Spinal cord (tissue), 10 donors: ENCODE measurements at places on chromosomes 4 and X.

DNA sequence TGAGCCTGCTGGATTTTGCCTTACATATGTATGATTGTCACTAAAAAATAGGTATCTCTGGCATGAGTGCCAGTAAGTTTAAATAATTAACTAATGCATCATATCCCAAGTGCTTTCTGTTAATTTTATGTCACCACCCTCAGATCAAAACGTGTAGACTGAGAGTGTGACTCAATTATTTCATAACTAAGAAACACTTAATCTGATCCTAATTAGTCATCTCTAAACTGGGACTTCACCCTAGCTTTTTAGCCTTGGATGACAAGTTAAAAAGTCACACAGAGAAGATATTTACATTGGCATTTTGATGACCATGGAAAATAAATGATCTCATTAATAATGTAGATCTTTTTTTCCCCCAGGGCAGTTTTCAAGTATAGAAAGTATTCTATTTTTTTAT is 23.1 kb upstream of the SLC6A14 start:
- no peak for DNase-seq

DNA sequence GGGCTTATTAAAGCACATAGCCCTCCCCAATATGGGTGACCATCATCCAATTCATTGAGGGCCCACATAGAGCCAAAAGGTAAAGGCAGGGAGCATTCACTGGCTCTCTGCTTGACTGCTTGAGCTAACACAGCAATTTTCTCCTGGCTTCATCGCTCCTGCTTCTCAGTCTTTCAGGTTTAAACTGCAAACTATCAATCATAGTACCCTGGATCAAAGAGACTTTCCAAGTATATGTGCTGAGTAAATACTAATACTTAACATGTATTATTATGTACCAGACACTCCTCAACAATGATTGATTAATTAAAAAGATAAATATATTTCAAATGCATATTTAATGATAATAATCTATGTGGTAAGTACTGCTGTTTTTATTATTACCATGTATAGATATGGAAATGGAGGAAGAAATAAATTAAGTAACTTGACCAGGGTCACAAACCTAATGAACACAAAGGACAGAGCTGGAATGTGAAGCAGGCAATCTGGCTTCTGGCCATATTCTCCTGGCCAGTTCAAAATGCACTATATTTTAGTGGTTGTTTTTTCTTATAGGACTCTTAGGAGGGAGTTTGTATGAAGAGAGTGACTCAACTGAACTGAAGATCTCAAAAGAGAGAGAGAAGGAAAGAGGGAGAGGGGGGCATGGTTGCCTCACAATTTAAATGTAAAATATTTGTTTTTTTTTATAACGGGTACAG is 1197.3 kb downstream of the TECRL start:
- no peak for DNase-seq

DNA sequence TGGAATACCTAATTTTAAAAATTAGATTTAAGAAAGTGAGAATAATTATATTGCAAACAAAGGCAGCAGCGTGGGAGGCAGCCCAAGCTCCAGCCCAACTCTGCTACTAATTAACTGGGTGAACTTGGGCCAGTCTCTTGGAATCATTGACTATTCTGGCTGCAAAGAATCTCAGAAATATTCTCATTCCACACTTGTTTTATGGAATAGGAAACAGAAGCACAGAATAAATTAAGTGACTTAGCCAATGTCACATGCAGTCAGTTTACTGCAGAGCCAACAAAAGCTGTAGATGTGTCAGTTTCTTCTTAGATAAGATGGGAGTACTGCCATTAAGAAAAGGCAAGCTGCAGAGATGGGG is 132.6 kb upstream of the FAM9B start:
- DNase-seq: no peak

- no peak for DNase-seq
Measured at GRCh38 chrX:9440116-9440844, 24.6 kb upstream of the TBL1X start.

GRCh38 chr4:142351958-142352357 is 494.1 kb downstream of the INPP4B start:
- DNase-seq: no peak

GRCh38 chr4:94701631-94702300 is 56.0 kb upstream of the BMPR1B start:
- peak; percentile 54 for DNase-seq

- no peak for DNase-seq
Measured at GRCh38 chr4:157984285-157984911, 188.4 kb downstream of the GASK1B start.

- no peak for DNase-seq
Measured at GRCh38 chr4:147332091-147332490, 148.8 kb upstream of the EDNRA start.

DNA sequence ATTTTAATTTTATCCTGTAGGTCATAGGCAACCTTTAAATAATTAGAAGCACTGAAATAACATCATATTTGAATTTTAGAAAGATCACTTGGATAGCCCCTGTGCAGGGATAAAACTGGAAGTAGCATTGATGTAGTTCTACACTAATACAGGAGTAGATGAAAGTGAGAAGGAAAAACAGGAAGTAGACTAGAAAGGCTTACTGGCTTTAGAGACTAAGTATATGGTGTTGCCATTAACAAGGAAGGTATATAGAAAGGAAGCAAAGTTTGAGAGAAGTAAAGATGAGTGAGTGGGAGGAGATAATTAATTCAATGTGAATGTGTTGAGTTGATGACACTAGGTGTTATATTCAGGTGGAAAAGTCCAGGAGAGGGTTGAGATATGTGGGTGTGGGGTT is 73.1 kb upstream of the EPGN start:
- no peak for DNase-seq

- DNase-seq: no peak
Measured at GRCh38 chr4:66930206-66930605, 615.1 kb downstream of the CENPC start.

- no peak for DNase-seq
Measured at GRCh38 chrX:7330971-7331746, 183.2 kb upstream of the PUDP start.

- DNase-seq: no peak
Measured at GRCh38 chr4:13821522-13821921, 194.0 kb upstream of the BOD1L1 start.

- no peak for DNase-seq
Measured at GRCh38 chrX:115054876-115055275, 37.5 kb upstream of the IL13RA2 start.

- no peak for DNase-seq
Measured at GRCh38 chr4:124904723-124905388, 192.3 kb upstream of the ANKRD50 start.

GRCh38 chr4:96603641-96604040 is 763.7 kb downstream of the PDHA2 start:
- no peak for DNase-seq

DNA sequence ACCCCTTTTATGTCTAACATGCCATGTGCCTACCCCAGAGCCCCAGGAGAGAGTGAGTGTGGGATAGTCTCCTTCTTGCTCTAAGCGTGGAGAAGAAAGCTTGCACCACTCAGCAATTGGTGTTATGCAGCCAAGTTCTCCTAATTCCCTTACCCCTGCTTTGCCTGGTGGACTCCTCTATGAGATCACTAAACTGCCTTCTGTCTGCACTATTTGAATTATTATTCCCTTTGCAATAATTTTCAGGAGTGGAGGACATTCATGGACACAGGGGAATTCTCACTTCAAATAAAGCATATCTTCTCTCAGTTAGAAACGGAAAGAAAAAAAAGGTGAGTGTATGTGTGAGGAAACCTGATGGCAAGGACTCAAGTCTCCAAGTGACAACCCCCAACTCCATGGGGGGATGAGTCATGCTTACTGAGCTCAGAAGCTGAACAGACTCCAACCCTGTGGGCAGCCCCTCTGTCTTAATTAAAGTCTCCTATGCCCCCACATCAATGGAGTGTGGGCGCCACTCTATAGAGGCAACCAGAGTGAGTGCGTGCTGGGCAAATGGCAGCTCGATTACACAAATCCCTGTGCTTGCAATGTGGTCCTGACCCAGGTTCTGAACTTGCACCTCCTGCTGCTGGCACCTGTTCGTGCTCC is 381.9 kb downstream of the RAB28 start:
- DNase-seq: no peak

DNA sequence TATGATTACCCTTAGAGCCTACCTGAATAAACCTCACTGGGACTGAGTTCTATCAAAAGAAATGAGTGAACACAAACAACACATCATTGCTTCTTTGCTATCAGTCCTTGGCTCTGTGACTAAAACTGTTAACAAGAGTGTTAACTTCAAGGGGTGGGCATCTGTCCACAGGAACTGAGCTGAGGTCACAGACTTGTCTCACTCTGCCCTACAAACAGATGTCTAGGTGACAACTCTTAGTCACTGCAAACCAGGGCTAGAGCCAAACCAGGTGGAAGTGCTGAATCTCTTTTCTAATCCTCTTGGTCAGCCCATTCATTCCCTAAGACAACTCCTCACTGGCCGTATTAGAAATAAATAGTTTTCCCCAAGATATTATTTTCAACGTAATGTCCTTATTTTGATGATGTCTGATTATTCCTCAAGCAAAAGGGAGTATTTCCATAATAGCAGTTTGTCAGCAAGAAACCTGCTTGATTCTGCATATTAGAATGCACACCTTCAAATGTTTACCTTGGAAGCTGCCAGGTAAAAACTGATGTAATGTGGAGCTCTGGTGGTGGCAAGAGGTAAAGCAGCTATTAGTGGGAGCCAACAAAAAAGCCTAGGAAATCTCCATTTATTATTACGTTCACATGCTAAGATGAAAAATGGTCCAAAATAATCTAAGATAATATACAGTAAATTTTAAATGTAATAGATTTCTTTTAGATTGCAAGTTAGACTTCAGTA is 4.0 kb downstream of the COL25A1 start:
- DNase-seq: no peak

- DNase-seq: no peak
Measured at GRCh38 chrX:26146024-26146423, 7.9 kb downstream of the MAGEB18 start.

- no peak for DNase-seq
Measured at GRCh38 chr4:92129408-92129994, 174.3 kb upstream of the GRID2 start.

- no peak for DNase-seq
Measured at GRCh38 chrX:143632625-143633410, 3.1 kb downstream of the SLITRK4 start.
